Endodermal cell (in vitro differentiated cells): ENCODE measurements at places on chromosomes 13 and 19. TPM values are rescaled to one million over a fixed set of nuclear protein-coding genes. Genes with fewer than 3 reads are reported as not detected.
A peak's percentile ranks its signal among the peaks of the same experiment; 100 is the strongest.

DNA sequence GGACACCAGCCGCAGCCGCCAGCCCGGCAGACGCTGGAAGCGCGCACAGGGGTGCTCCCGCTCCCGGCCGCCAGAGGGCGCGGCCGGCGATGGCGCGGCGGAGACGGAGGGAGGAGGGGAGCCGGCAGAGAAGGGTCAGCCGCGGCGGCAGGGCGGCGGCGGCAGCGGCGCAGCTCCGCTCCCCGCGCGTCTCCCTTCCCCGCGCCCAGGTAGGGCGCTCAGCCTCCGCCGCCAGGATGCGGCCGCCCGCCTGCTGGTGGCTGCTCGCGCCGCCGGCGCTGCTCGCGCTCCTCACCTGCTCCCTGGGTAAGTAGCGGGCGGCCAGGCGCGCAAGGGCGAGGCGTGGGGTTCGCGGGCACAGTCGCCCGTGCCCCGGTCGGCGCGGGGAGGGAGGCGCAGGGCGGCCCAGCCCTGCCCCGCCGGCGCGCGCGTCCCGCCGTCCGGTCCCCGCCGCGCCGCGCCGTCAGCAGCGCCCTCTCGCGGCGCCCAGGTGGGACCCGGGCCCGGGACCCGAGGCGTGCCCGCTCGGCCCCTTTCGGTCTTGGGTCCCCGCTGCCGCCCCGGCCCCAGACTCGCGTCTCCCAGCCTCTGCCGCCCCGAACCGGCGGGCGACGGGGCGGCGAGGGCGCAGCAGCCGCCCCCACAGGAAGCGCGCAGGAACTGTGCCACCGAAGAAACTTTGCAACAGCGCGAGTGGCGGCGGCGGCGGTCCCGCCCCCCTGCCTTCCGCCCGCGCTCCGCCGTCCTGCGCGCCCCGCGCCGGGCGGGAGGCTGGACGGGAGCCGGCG lies at the start of gene B3GLCT:
B3GLCT (plus strand) TSS at position 127 of the 788 bp plus-strand sequence; CDS start at position 237, 110 bp downstream.
- no peaks in the 10 kb centered on the region for H3K36me3 ChIP-seq
- H3K4me1 ChIP-seq: no peaks in the 10 kb centered on the region
- no peaks in the 10 kb centered on the region for H3K27me3 ChIP-seq
- peak within 1 kb of the TSS; percentile 82 for H3K4me3 ChIP-seq
- DNase-seq: peak; percentile 94

MRI1 gene
- 17.6 and 19.6 TPM in 2 replicates for total RNA-seq

DNA sequence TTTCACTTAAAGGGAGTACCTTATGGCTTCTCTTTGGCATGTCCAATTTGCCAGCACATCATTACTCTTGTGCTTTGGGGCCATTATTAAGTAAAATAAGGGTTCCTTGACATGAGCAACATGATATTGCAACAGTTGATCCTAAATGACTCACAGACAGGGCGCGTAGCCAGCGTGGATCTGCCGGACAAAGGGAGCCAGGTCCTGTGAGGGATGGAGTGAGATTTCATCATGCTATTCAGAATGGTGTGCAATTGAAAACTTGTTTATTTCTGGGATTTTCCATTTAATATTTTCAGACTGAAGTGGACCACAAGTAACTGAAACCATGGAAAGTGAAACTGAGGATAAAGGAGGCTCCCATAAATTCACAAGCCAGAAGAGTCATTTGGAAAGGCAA lies 48.6 kb upstream of the WASF3 start:
- no peaks in the 10 kb centered on the region for H3K36me3 ChIP-seq
- no peaks in the 10 kb centered on the region for H3K4me1 ChIP-seq
- no peaks in the 10 kb centered on the region for H3K27me3 ChIP-seq
- H3K4me3 ChIP-seq: no peak overlapping the region
- DNase-seq: no peak
- H3K27ac ChIP-seq: no peak overlapping the region

DNA sequence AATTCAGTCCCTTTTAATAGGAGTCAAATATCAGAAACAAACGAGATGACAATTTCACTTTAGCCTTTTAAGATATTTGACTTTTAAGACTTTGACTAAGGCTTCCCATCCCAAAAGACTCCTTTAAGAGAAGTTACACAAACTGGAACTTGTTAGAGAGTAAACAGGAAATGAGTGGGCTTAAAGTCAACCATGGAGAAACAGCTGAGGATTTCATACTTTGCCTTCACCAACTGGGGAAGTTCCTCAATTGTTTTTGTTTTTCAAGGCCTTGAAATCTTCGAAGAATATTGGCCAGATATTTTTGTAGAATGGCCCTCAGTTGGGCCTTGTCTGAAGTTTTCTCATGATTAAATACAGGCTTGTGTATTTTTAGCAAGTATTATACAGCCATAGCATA lies 227.3 kb downstream of the POU4F1 start:
- no peaks in the 10 kb centered on the region for H3K36me3 ChIP-seq
- no peaks in the 10 kb centered on the region for H3K4me1 ChIP-seq
- no peak overlapping the region for H3K27ac ChIP-seq
- no peaks in the 10 kb centered on the region for H3K27me3 ChIP-seq
- DNase-seq: no peak

DNA sequence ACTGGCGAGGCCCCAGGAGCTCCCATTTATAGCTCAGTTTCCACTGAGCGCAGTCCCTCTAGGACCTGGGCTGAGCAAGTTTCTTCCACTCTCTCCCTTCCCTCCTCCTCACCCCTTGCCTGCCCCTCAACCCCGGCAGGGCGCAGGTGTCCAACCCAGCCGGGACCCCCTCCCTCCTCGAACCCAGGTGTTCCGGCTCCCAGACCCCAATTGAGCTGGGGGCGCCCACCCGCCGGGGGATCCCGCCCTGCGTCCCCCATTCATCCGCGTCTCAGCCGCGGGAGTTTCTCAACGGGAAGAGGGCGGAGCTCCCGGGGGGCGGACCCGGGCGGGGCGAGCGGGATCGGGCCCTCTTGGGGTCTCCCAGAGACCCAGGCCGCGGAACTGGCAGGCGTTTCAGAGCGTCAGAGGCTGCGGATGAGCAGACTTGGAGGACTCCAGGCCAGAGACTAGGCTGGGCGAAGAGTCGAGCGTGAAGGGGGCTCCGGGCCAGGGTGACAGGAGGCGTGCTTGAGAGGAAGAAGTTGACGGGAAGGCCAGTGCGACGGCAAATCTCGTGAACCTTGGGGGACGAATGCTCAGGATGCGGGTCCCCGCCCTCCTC lies at the start of gene KIRREL2:
KIRREL2 (plus strand) TSS at position 366 of the 604 bp plus-strand sequence; CDS start at position 575, 209 bp downstream.
- H3K27me3 ChIP-seq: peaks cover 88% of the 10 kb centered on the region
- H3K4me3 ChIP-seq: peak within 1 kb of the TSS; percentile 75
- peaks cover 6% of the 10 kb centered on the region for H3K4me1 ChIP-seq
- DNase-seq: peak; percentile 84
- H3K36me3 ChIP-seq: no peaks in the 10 kb centered on the region

DNA sequence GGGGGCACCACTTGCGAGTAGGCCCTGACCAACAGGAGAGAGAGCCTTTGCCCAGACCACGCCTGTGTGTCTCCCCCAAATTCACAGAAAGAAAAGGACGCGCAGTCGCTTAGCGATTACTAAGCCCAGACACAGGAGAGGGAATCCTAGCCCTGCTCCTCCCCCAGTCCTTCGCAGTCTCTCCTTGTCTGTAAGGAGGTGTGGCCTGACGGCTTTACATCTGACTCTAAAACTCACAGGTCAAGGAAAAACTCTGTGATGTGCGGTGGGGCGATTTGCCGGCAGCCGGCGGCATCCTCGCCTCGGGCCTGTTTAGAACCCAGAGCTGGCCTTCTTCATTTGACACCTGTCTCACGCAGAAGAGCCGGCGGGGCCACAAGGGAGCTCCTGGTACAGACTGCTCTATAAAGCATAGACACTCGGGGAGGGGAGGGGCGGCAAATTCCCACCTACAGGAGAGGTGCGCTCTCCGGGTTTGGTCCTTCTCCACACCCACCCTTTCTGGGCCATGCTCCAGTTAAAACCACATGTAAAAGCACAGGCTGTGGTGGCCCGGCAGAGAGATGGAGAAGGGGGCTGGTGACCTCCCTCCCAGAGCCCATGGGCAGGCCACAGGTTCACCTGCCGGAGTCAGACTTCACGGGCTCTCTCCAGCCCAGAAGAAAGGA lies 17.8 kb downstream of the GPR12 start:
- H3K4me3 ChIP-seq: no peak overlapping the region
- H3K27ac ChIP-seq: no peak overlapping the region

- H3K27me3 ChIP-seq: no peaks in the 10 kb centered on the region
- peak overlapping the region; percentile 96 for H3K4me3 ChIP-seq
- peak; percentile 81 for DNase-seq
- H3K27ac ChIP-seq: no peak overlapping the region
- H3K36me3 ChIP-seq: no peaks in the 10 kb centered on the region
Measured at GRCh38 chr19:2478278-2478755, 2.4 kb downstream of the GADD45B start.

DCT gene
- total RNA-seq: not detected in 3 replicates

GRCh38 chr13:110523180-110523579 lies 38.3 kb downstream of the RAB20 start:
- no peak for DNase-seq
- H3K27ac ChIP-seq: no peak overlapping the region
- no peak overlapping the region for H3K4me3 ChIP-seq
- no peaks in the 10 kb centered on the region for H3K4me1 ChIP-seq
- peaks cover 9% of the 10 kb centered on the region for H3K36me3 ChIP-seq

GRK1 gene
- 0.77 to 2.9 TPM (median 2.5 TPM) in 3 replicates for total RNA-seq
